H4 (cell line): ENCODE measurements at places on chromosomes 5 and 9. TPM values are rescaled to one million over a fixed set of nuclear protein-coding genes. Genes with fewer than 3 reads are reported as not detected.

DNA sequence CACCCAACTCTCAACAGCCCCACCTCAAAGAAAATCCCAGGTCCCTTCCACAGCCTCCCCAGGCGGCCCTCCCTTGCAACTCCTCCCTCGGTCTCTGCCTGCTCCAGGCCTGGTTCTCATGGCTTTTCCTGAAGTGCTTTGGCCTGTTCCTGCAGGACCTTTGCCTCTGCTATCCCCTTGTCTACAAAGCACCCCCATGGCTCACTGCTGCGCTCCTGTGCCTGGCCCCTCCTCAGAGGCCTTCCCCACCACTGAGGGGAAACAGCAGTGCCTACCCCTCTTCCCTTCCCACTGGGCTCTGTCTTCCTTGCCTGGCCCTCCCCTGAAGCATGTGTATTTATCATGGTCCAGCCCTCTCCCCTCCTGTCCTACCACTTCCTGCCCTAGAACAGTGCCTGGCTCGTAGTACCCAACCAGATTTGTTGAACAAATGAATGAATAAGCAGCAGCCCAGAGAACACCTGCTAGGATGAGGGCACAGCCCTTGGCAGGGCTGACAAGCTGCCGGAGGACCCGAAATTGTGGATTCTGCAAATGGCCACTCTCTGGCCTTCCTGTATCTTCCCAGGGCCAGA is 68.6 kb upstream of the LRRTM2 start:
- DNase-seq = no peak

- DNase-seq = no peak
These were observed 330.6 kb downstream of the NSG2 start for GRCh38 chr5:174376056-174376455.

GRCh38 chr5:81505672-81506071 is 111.7 kb upstream of the ACOT12 start:
- no peak for DNase-seq

- no peak for DNase-seq
These were observed 389.8 kb downstream of the NR2F1-AS1 start for GRCh38 chr5:93191035-93191817.

- no peak for DNase-seq
These were observed 211.4 kb upstream of the FTMT start for GRCh38 chr5:121640298-121640697.

DNA sequence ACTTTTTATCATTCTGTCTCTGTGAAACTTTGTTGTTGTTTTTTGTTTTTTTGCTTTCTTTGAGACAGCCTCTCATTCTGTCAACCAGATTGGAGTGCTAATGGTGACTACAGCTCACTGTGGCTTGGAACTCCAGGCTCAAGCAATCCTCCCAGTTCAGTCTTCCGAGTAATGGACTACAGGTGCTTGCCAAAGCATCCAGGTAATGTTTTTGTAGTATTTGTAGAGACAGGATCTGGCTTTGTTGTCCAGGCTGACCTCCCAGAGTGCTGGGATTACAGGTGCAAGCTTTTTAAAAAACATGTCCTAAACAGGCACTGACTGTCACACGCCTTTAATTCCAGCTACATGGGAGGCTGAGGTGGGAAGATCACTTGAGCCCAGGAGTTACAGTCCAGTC is 235.1 kb downstream of the MEF2C start:
- DNase-seq = no peak

- no peak for DNase-seq
These were observed 76.3 kb downstream of the HSPA4 start for GRCh38 chr5:133128066-133128465.

DNA sequence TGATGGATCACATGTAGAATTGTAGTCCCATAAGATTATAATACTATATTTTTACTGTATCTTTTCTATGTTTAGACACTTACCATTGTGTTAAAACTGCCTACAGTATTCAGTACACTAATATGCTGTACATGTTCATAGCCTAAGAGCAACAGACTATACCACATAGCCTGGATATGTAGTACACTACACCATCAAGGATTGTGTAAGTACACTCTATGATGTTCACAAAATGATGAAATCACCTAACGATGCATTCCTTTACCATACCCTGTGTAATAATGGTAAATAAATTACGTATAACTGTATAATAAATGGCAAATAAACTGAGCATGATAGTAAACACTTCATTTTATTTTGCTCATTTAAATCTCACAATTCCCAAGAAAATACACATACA is 60.3 kb downstream of the RICTOR start:
- DNase-seq = no peak

DNA sequence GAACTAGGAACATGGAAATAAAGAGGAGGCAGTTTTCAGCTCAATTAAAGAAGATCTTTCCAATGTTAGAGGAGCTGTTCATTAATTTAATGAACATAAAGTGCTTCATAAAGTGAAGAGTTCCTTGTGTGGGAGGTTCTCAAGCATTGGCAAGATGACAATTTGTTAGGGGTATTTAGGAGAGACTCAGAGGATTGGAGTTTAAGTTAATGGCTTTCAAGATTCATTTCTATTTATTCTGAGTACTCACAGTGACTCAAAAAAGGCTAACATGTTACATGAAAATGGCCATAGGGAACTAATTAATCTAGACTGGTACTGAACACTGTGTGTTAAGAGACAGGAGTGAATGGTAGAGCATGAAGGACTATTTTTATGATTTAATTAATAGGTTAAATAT is 55.4 kb upstream of the CDH12 start:
- DNase-seq = no peak

DNA sequence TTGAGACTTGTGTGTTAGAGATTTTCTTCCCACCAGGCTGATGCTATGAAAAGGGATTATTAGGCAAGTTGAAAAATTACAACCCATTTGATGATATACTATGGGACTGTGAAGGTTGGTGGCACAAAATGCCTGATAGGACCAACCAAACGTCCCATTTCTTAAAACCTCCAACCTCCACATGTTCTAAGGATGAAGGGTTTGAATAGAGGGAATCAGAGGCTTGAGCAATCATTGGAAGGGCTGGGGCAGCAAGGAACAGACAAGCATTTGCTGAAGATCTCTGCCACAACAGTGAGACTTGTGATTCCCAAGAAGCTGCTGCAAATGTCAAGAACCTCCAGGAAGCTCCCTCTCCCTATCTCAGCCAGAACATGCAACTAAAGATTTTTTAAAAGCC is 283.1 kb downstream of the ELAVL2 start:
- no peak for DNase-seq

GRCh38 chr9:98263482-98264357 is 8.3 kb upstream of the TBC1D2 start:
- peak; percentile 74 for DNase-seq

DNA sequence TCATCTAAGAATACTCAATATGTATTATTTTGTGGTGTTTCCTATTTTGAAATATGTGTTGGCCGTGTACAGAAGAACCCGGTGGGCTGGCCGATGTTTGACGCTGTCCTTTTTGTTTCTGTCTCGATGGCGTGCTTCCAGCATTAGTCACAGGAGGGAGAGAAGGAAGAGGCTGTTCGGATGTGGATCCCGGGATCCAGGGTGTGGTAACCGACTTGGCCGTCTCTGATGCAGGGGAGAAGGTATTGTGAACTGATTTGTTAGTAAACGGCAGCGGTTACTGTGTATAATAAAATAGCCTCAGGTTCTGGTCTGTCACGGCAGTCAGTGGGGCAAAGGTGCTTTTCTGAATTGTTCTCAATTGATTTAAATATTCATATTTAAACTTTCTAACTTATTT is 275.0 kb downstream of the ARHGEF28 start:
- peak; percentile 68 for DNase-seq

GRCh38 chr9:116490321-116490720 is 196.8 kb upstream of the TRIM32 start:
- DNase-seq = no peak

DNA sequence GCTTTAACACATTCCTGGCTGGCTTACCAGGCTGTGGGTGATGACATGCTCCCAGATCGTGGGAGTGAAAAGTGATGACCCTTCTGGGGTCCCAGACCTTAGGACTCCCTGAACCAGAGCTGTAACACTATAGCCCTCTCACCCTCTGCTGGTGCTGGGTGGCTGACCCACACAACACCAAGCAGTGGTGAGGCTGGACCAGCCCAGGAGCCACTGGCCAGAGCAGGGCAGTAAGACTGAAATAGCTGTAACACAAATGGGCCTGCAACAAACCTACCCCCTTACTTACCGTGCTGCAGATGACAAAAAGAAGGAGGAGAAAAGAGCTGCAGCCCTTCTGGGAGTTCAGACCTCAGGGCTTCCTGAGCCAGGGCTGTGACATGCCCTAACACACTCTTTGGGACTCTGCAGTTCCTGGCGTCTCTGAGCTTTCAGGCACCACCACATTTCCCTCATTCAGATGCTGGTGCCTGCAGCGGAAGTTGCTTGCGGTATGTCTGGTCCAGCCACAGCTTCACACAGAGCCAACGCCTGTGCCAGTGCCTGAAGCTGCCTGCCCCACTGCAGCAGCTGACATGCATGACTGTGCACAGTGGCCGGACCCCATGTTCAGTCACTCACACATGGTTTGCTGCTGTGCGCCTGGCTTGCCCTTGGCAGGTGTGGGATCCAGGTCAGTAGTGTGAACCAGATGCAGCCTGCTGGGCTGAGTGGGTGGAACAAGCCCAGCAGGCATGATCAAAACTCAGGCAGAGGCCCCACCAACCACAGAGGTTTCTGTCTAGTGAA is 1247.4 kb downstream of the EFNA5 start:
- no peak for DNase-seq

GRCh38 chr5:73625944-73626811 is at the start of gene ARHGEF28:
TSS of gene ARHGEF28 (plus strand) at chr5:73626196. CDS start at chr5:73684852, 58,656 bp downstream.
- DNase-seq = peak; percentile 30

GRCh38 chr5:54602475-54602874 is 84.9 kb downstream of the SNX18 start:
- no peak for DNase-seq

DNA sequence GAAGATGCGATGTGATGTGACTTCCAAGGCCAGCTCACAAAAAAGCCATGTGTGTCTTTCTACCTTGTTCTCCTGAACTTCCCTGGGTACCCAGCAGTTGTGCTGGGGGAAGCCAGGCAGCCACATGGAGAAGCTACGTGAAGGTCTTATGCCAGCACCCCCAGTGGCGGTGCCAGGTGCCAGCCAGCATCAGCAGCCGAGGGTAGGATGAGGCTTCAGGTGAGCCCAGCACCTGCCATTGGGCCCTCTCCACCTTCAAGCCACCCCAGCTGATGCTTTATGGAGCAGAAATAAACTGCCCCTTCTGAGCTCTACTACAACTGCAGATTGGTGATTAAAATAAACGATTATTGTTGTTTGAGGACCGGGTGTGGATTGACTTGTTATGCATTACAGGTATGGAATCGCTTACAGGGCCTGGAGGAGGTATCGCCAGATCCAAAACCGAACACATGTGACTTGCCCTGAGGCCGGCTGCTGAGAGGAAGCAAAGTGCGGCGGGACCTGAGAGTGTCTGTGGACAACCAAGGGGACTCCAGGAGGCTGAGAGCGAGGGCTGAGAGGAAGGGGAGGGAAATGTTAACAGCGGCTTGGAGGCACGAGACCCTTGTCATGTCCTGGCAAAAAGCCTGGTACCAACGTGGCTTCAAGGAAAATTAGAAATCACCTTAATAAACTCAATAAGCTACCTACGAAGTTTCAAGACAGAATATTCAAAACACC is 36.0 kb upstream of the OLFM1 start:
- DNase-seq = no peak

- DNase-seq = peak; percentile 50
These were observed 188.6 kb downstream of the FSTL4 start for GRCh38 chr5:133423618-133424282.

- DNase-seq = no peak
These were observed 1.5 kb downstream of the SEPTIN8 start for GRCh38 chr5:132775476-132775961.

GRCh38 chr9:105608721-105609598 is 51.0 kb downstream of the FKTN start:
- DNase-seq = peak; percentile 39

GRCh38 chr5:156354571-156354970 is 27.6 kb downstream of the SGCD start:
- DNase-seq = no peak

DNA sequence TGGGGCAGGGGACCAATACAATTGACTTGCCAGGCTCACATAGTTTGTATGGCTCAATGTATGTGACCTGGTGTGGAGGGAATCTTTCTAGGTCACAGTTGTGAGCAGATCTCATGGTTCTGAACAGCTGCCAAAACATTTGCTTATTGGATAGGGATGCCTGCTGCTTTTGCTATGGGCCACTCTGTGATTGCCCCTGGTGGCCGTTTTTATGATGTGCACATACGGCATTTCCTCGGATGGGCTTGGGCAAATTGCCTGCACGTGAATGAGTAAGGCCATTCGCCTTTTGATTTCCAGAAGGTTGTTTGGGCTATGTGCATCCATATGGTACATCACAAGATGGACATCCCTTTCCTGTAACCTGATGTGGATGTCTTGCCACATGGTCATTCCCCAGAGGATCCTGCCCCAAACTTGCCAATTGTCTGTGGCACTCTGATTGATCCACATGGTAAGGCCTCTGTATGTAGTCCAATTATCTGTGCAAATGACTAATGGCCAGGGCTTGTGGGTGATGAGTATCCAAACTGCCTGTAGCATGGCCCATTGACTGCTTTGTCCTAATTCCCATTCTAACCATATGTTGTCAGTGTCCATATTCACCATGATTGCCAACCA is 10.7 kb upstream of the SLC22A4 start:
- peak; percentile 69 for DNase-seq

DNA sequence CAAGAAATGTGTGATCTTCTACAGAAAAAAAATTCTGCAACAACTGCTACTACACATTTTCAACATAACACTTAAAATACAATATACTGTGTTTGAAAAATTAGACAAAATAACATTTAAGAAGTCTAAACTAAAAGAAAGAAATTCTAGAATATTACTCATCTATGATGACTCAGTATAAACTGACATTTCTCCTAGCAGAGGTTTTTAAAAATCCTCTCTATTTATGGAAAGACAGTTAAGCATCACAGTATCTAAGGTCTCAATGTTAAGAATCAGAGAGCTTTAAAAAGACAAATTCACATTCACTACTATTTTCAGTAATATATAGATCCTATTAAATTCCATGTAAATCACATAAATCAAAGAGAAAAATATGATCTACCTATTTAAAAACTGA is 61.3 kb downstream of the NR2F1-AS1 start:
- no peak for DNase-seq

- no peak for DNase-seq
These were observed 135.4 kb downstream of the SCAMP1 start for GRCh38 chr5:78495800-78496199.

GRCh38 chr9:91240596-91241165 is 121.0 kb downstream of the AUH start:
- DNase-seq = no peak

DNA sequence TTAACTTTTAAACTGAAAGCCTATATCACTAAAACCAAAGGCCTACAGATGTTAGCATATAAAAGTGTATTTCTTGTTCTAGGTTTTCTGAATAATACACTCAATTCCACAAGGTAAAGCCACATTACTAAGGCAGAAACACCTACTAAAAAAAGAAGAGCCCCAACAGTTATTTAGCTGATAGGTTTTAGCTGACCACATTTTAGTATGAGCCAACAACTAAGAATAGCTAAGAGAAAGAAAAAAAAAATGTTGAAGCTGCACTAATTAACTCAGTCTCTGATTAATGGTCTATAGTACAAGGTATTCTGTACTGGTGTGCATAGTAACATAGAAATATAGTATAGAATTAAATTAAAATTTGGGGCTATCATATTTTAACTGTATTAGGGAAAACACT is 23.5 kb downstream of the ZFR start:
- no peak for DNase-seq

The SCGB3A1 gene
- not detected in 2 replicates for total RNA-seq

The EQTN gene
- total RNA-seq = not detected in 2 replicates

The RANBP3L gene
- 1.6 and 8.7 TPM in 2 replicates for total RNA-seq

The TTC16 gene
- not detected in 2 replicates for total RNA-seq

The SPINK13 gene
- total RNA-seq = not detected in 2 replicates

The SOHLH1 gene
- not detected in 2 replicates for total RNA-seq

The SPATA31A7 gene
- total RNA-seq = not detected in 2 replicates

The CCL28 gene
- total RNA-seq = not detected in 2 replicates

The SLC27A6 gene
- 0.37 and 0.45 TPM in 2 replicates for total RNA-seq

The FOXD4L3 gene
- total RNA-seq = not detected in 2 replicates
